ENCODE measurements at places on chromosomes 1 and 21. TPM values are rescaled to one million over a fixed set of nuclear protein-coding genes. Genes with fewer than 3 reads are reported as not detected.
A peak's percentile ranks its signal among the peaks of the same experiment; 100 is the strongest.

- H3K36me3 ChIP-seq = no peaks in the 10 kb centered on the region
- no peak overlapping the region for H3K4me3 ChIP-seq
- no peak for DNase-seq
Measured at GRCh38 chr21:41111681-41112080, 56.3 kb upstream of the BACE2 start.

- no peak for DNase-seq
- no peak overlapping the region for H3K4me3 ChIP-seq
- H3K36me3 ChIP-seq = no peaks in the 10 kb centered on the region
- H3K27ac ChIP-seq = no peak overlapping the region
- H3K4me1 ChIP-seq = peaks cover 4% of the 10 kb centered on the region
- no peaks in the 10 kb centered on the region for H3K27me3 ChIP-seq
Measured at GRCh38 chr21:46598581-46599572, 6.0 kb downstream of the S100B start.

GRCh38 chr1:203597331-203598090, 29.1 kb upstream of the ATP2B4 start:
- no peaks in the 10 kb centered on the region for H3K27me3 ChIP-seq
- DNase-seq = no peak
- peaks cover 3% of the 10 kb centered on the region for H3K4me1 ChIP-seq
- H3K36me3 ChIP-seq = no peaks in the 10 kb centered on the region

DNA sequence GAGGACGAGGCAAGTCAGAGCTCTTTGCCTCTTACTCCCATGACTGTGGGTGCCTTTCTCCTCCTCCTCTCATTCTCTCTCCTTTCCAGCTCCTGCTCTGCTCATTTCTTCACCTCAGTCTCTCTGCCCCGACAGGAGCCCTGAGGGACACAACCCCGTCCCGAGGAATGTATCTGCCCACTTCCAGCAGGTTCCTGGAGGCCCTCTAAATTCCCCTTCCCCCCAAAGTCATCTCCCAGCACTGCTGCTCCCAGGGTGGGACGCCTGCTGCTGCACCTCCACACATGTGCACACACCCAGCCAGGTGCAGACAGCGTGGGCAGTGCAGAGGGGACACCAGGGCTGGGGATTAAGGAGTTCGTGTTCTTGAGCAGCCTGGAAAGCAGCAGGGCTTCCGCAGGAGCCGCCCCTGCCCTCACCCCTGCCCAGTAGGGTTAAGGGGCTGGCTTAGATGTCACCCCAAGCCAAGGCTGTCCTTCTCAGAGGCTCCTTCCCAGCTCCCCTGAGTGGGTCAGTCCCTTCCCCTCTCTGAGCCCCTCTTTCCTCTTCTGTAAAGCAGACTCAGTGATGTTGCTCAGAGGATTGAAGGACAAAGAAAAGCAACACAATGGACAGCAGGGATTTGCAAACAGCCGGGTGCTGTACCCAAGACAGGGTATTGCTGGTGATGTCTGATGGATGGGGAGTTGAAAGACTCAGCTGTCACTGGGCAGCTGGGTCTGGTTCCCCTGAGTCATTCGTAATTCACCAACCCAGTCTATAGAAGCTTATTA, 346.0 kb downstream of the MATN1 start:
- H3K36me3 ChIP-seq = no peaks in the 10 kb centered on the region
- no peak overlapping the region for H3K4me3 ChIP-seq
- no peak for DNase-seq
- H3K27me3 ChIP-seq = no peaks in the 10 kb centered on the region

DNA sequence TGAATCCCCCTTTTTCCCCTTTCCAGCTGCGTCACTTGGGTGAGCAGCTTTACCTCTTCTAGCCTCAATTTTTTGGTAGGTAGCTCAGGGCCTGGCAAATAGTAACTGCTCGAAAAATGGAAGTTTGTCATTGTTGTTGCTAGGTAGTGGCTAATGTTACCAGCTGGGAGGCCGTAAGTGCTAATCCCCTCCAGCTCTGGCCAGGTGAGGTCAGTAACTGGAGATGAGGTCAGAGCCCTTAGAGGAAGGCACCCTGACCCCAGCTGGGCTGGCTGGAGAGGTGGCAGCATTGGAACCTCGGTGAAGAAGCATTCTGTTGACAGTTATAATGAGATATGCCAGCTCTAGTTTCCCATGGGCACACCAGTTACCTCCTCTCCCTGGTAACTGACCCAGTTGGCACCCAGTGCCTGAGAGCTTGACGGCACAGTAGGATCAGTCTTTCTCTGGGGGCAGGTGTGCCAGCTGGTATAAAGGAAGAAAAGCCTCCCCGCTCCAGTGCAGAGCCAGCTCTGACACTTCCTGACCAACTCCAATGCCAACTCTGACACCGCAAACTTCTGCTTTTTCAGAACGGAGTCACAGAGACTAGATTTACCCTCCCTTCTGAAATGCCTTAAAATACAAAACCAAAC, 35.0 kb upstream of the SLC2A1 start:
- H3K36me3 ChIP-seq = no peaks in the 10 kb centered on the region
- DNase-seq = no peak
- no peak overlapping the region for H3K4me3 ChIP-seq
- H3K27ac ChIP-seq = no peak overlapping the region
- no peaks in the 10 kb centered on the region for H3K27me3 ChIP-seq
- H3K4me1 ChIP-seq = no peaks in the 10 kb centered on the region

GRCh38 chr1:244863491-244864252, 671 bp downstream of the HNRNPU start:
- H3K4me3 ChIP-seq = peak overlapping the region; percentile 64
- H3K27me3 ChIP-seq = no peaks in the 10 kb centered on the region
- peak overlapping the region; percentile 99 for H3K27ac ChIP-seq
- H3K4me1 ChIP-seq = peaks cover 47% of the 10 kb centered on the region
- H3K36me3 ChIP-seq = peaks cover 24% of the 10 kb centered on the region
- no peak for DNase-seq

- H3K4me1 ChIP-seq = no peaks in the 10 kb centered on the region
- H3K27me3 ChIP-seq = no peaks in the 10 kb centered on the region
- no peak overlapping the region for H3K4me3 ChIP-seq
- H3K27ac ChIP-seq = no peak overlapping the region
- peaks cover under 1% of the 10 kb centered on the region for H3K36me3 ChIP-seq
Measured at GRCh38 chr1:21067551-21068227, 109.0 kb downstream of the EIF4G3 start.

GRCh38 chr21:42010507-42011495, 641 bp upstream of the ZBTB21 start:
- peak overlapping the region; percentile 91 for H3K27ac ChIP-seq
- H3K27me3 ChIP-seq = no peaks in the 10 kb centered on the region
- no peak overlapping the region for H3K4me3 ChIP-seq
- H3K4me1 ChIP-seq = peaks cover 14% of the 10 kb centered on the region

GRCh38 chr1:159081626-159082025, 5.1 kb upstream of the AIM2 start:
- DNase-seq = no peak
- no peak overlapping the region for H3K4me3 ChIP-seq

DNA sequence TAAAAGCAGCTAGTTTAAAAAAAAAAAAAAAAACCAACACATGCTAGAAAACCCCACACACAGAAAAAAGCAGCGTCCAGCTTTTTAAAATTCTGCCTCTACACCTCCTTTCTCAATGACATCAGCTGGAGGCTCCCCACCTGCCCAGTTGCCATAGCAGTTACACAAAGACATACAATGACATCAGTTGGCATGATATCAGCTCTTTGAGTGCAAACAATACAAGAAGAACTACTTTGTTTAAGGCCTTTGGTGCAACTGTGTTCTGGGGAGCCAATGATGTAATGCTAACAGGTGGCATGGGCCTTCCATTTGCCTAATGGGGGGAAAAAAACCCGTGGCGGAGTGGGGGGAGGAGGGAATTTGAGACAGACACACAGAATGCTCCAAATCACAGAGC, 32.9 kb downstream of the DUSP10 start:
- no peaks in the 10 kb centered on the region for H3K27me3 ChIP-seq
- DNase-seq = peak; percentile 94
- peaks cover 5% of the 10 kb centered on the region for H3K36me3 ChIP-seq

DNA sequence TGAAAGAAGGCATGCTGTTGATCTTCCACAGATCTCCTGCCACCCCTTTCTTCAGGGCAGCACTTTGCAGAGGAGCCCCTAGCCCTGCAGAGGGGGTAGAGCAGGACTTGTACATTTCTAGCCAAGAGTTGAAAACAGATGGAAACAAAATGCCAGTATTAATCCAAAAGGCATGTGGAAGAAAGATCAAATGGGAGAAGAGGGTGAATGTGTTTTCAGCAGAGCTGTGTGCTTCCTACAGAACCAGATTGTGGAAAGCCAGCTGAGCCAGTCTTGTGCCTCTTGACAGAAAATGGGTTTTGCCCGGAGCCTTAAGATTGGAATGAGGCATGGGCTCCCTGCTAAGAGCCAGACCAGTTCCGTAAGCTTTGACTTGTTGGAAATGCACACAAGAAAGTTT, 105.2 kb upstream of the TSPAN2 start:
- no peaks in the 10 kb centered on the region for H3K27me3 ChIP-seq
- no peak for DNase-seq
- no peaks in the 10 kb centered on the region for H3K4me1 ChIP-seq
- H3K27ac ChIP-seq = no peak overlapping the region

DNA sequence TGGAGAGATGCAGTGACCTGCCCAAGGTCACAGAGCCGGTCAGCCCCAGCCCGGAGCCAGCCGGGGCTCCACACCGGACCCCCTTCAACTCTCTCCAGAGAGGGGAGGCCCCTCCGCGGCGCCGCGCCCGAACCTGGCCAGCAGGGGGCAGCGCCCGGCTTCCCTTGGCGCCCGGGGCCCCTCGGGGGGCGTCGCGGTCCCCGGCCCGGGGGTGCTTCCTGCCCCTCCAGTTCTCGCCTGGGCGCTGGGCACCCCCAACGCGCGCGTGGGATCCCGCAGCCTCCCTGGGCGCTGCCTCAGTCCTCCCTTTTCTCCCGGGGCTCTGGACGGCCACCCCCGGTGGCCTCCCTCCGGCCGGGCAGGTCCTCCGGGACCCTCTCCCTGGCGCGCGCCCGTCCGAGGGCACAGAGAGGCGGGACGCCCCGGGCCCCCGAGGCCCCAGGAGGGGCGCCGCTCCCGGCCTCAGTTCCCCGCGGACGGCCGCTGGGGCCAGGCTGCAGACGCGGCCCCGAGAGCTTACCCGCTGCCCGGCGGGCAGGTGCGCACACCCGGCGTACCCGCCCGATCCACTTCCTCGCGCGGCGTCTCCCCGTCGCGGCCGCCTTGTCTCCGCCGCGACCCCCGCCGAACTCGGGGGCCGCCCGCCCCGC, 406 bp downstream of the HTR1D start:
- peak overlapping the region; percentile 9 for H3K4me3 ChIP-seq
- no peak overlapping the region for H3K27ac ChIP-seq
- DNase-seq = no peak
- peaks cover 14% of the 10 kb centered on the region for H3K4me1 ChIP-seq
- no peaks in the 10 kb centered on the region for H3K36me3 ChIP-seq

- H3K36me3 ChIP-seq = no peaks in the 10 kb centered on the region
- no peak overlapping the region for H3K27ac ChIP-seq
- no peaks in the 10 kb centered on the region for H3K4me1 ChIP-seq
- DNase-seq = no peak
- H3K4me3 ChIP-seq = no peak overlapping the region
Measured at GRCh38 chr1:73862355-73862754, 335.6 kb downstream of the LRRIQ3 start.

- peak overlapping the region; percentile 4 for H3K4me3 ChIP-seq
- peak overlapping the region; percentile 92 for H3K27ac ChIP-seq
- no peaks in the 10 kb centered on the region for H3K36me3 ChIP-seq
- no peaks in the 10 kb centered on the region for H3K27me3 ChIP-seq
Measured at GRCh38 chr1:234613128-234613875, 3.3 kb upstream of the IRF2BP2 start.

DNA sequence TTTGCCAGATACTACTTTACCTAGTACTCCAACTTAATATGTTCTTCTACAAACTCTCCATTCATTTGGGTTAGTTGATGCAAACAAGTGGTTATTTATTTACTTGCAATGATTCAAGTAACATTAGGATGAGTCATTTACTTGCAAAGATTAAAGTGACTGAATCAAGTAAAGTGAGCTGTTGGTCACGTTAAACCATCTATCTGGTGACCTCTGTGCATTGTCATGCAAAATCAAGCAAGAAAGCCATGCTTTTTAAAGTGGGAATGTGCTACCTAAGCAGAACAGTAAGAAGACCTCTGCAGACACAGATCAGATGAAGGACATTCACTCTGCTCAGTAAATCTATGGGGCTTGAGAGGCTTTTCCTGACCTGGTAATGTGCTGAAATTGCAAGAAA, 254.7 kb downstream of the LRRIQ3 start:
- no peak overlapping the region for H3K4me3 ChIP-seq
- no peak for DNase-seq
- no peaks in the 10 kb centered on the region for H3K27me3 ChIP-seq
- H3K36me3 ChIP-seq = no peaks in the 10 kb centered on the region

- no peaks in the 10 kb centered on the region for H3K36me3 ChIP-seq
- no peaks in the 10 kb centered on the region for H3K4me1 ChIP-seq
- DNase-seq = no peak
- no peaks in the 10 kb centered on the region for H3K27me3 ChIP-seq
- no peak overlapping the region for H3K4me3 ChIP-seq
- H3K27ac ChIP-seq = no peak overlapping the region
Measured at GRCh38 chr1:55854911-55855310, 639.7 kb upstream of the USP24 start.

- H3K4me1 ChIP-seq = no peaks in the 10 kb centered on the region
- no peak overlapping the region for H3K4me3 ChIP-seq
- DNase-seq = no peak
- no peaks in the 10 kb centered on the region for H3K27me3 ChIP-seq
- H3K27ac ChIP-seq = no peak overlapping the region
Measured at GRCh38 chr1:190320952-190321351, 156.7 kb downstream of the BRINP3 start.

GRCh38 chr1:229408458-229409037, 25.3 kb downstream of the ACTA1 start:
- DNase-seq = no peak
- no peak overlapping the region for H3K4me3 ChIP-seq
- peaks cover 16% of the 10 kb centered on the region for H3K27me3 ChIP-seq
- no peak overlapping the region for H3K27ac ChIP-seq
- H3K36me3 ChIP-seq = no peaks in the 10 kb centered on the region

- DNase-seq = no peak
- no peaks in the 10 kb centered on the region for H3K27me3 ChIP-seq
Measured at GRCh38 chr1:67616394-67616985, 68.5 kb upstream of the GADD45A start.

GRCh38 chr1:152067150-152067549, 21.7 kb downstream of the TCHHL1 start:
- H3K4me1 ChIP-seq = no peaks in the 10 kb centered on the region
- H3K27me3 ChIP-seq = peaks cover 7% of the 10 kb centered on the region
- no peak overlapping the region for H3K27ac ChIP-seq
- no peak for DNase-seq
- H3K36me3 ChIP-seq = no peaks in the 10 kb centered on the region

The SRGAP2B gene
- total RNA-seq = 28.5 TPM

The S100A5 gene
- 1.8 TPM for total RNA-seq

The KCNN3 gene
- total RNA-seq = 0.06 TPM

The TXLNA gene
- 43.4 TPM for total RNA-seq

The AIRE gene
- total RNA-seq = not detected

The ZYG11A gene
- not detected for total RNA-seq

The TDRD10 gene
- total RNA-seq = not detected

The CFH gene
- 11.9 TPM for total RNA-seq

The TFF2 gene
- total RNA-seq = not detected

The RNF220 gene
- 115 TPM for total RNA-seq

The ADPRS gene
- 26.7 TPM for total RNA-seq
